ENCODE measurements at places on chromosomes 11 and 22.

GRCh38 chr22:37284805-37285355 lies 2.6 kb downstream of the CYTH4 start:
- no peak for DNase-seq

DNA sequence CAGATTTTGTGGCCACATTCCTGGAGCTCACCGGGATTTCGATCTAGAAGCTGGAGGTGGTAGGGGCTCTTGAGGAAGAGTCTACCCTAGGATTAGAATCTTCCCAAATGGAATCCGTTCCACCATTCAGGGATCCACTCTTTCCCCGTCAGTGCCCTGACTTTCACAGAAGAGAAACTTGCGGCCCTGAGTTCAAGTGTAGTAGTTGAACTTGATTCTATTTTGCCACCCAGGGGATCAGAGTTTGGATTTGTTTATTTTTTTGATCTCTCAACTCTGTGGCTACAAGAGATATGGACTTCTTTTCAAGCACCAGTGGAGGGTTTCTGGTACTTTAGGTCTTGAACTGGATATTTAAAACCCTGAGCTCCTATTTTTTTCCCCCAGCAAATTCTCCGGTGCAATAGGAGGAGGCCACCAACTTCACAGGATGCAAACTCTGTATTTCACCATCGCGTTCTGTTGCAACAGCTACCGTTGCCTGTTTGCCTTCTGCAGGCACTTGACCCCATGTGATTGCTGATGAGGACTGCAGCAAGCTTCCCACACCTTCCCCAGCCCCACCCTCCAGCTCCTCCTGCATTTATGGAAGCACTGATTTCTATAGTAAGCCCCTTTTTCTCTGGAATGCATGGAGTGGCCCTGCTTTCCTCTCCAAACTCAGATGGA lies 14.8 kb upstream of the MRGPRF start:
- no peak for DNase-seq

- DNase-seq = no peak
Observed at GRCh38 chr11:113350336-113351067, 36.1 kb downstream of the TTC12 start.

DNA sequence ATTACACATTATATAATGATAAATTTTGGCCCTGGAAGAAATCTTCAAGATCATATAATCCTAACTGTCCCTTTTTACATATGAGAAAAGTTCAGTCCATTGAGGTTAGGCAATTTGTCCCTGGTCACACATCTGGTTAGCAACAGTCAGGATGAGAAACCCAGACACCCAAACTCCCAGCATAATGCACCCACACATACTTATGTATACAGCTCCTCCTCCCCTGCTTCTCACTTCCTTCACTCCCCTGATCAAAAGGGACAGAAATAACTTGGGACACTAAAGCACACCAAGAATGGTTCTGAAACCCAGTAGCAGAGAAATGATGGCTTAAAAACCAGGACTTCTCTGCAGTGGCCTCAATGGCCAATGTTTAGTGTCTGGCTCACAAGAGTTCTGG lies 11.1 kb downstream of the NUMA1 start:
- DNase-seq = no peak

GRCh38 chr22:35677460-35678187 lies 29.4 kb downstream of the APOL6 start:
- DNase-seq = no peak

- no peak for DNase-seq
Observed at GRCh38 chr11:119461229-119461963, 38.4 kb upstream of the THY1 start.

Measured in NCI-H1048 (cell line).